ENCODE measurements at places on chromosomes 12 and 14.
A peak's percentile ranks its signal among the peaks of the same experiment; 100 is the strongest.

GRCh38 chr12:25929142-25929541 lies 29.3 kb upstream of the RASSF8 start:
- DNase-seq: no peak

GRCh38 chr12:59597385-59597781 lies 1.6 kb downstream of the SLC16A7 start:
- DNase-seq: peak; percentile 69

DNA sequence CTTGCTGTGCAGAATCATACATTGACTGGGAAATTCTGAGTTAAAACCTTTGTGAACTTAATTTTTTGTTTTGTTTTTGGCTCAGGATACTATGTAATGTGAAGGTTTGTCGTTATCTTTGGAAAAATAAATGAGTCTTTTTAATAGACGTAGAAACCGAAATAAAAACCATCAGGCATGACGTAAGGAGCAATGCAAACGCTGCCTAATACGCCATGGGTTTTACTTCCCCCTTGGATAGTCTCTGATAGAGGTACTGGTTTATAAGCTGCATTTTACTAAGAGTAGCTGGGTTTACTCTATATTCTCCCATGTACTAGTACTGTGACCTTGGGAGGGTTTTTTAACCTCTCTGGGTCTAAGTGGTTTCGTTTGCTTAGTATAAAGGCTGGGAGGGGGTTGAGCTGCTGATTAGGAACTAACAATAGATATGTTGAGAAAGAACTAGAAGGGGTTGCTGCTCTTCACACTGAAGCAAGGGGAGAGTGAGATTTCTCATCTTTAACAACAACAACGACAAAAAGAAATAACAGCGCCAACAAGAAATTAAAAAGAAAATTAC lies 66.8 kb upstream of the SLCO1C1 start:
- DNase-seq: no peak

GRCh38 chr12:117835156-117835555 lies 133.6 kb downstream of the KSR2 start:
- no peak for DNase-seq

GRCh38 chr14:26206640-26207039 lies 391.2 kb downstream of the NOVA1 start:
- DNase-seq: no peak

GRCh38 chr12:132596016-132596415 lies 14.4 kb downstream of the LRCOL1 start:
- no peak for DNase-seq

- no peak for DNase-seq
Measured at GRCh38 chr14:52902971-52903619, 47.8 kb downstream of the FERMT2 start.

- no peak for DNase-seq
Measured at GRCh38 chr12:63445224-63445880, 222.9 kb downstream of the DPY19L2 start.

DNA sequence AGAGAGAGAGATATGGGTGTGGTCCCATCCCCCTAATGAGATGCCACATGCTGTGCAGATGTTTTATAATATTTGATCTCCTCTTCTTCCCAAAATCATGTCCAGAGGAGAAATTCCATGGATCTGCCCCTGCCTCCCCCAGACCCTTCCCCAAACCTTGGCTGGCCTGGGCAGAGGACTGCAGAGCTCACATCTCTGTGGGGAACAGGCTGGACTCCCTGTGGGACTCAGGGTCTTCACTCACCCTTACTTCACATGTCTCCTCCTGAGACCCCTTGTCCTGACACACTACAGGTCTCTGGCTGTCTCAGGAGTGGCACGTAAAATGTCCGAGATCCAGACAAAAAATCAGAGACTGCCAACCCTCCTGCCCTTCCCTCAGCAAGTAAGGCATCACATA lies 76.0 kb upstream of the CAPRIN2 start:
- DNase-seq: no peak

DNA sequence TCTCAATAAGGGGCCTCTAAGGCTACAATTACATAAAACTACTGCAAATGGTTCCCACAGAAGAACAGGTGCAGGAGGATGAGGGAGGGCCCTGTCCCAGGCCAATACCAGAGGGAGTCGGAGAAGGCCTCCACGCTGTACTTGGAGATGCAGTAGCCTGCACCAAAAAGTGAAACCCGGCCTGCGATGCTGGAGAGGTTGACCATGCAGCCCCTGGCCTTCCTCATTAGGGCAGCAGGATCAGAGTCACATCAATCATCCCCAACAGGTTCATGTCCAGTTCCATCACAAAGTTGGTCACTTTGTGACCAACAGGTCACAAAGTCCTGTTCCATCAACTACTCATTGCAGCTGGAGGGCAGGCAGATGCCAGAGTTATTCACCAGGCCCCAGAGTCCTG lies 23.0 kb downstream of the ZBTB39 start:
- DNase-seq: no peak

DNA sequence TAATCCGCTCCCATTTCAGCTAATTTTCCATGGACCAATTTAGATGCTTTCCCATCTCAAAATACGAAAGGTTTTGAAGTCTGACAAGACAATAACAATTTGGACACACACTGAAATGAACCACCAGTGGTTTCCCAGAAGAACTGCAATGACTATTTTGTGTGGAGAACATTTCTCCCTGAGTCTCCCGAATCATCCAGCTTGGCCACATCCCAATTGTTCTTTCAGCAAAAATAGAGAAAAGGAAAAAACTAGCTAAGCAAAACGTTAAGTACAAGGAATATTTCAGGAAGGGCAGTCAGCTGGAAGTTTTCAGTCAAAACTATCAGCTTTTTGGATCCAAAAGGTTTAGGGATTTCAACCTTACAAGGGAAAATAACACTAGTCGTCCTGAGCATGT lies 390.6 kb downstream of the KCNH5 start:
- DNase-seq: no peak

GRCh38 chr14:52885230-52885629 lies 65.6 kb downstream of the FERMT2 start:
- no peak for DNase-seq

- peak; percentile 67 for DNase-seq
Measured at GRCh38 chr14:74302152-74302628, 544 bp downstream of the ABCD4 start.

GRCh38 chr12:68356060-68356695 lies 24.0 kb upstream of the MDM1 start:
- no peak for DNase-seq

- DNase-seq: no peak
Measured at GRCh38 chr14:76638841-76639240, 122.4 kb upstream of the VASH1 start.

DNA sequence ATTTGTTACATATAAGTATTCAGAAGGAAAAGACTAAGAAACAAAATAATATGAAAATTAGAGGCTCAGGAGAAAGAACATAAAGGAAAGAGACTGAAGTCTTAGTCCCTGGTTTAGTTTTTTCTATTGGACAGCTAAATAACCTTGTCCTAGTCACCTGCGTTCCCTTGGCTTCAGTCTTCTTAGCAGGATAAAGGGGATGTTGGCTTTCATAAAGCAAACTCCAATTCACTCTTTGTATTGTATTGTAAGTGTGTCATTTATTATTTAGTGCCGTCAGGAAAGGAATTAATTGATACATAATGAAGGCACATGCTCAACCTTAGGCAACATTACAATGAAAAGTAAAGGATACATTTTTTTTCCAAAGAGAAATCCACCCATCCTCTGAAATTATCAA lies 190.3 kb upstream of the PPFIA2 start:
- no peak for DNase-seq

GRCh38 chr12:110271015-110271414 lies 10.0 kb upstream of the ATP2A2 start:
- no peak for DNase-seq

GRCh38 chr12:100904270-100904669 lies 109.7 kb downstream of the ANO4 start:
- DNase-seq: no peak

- DNase-seq: no peak
Measured at GRCh38 chr12:9730591-9730990, 2.3 kb downstream of the CLECL1 start.

GRCh38 chr14:84080944-84081343 lies 1449.0 kb upstream of the FLRT2 start:
- no peak for DNase-seq

DNA sequence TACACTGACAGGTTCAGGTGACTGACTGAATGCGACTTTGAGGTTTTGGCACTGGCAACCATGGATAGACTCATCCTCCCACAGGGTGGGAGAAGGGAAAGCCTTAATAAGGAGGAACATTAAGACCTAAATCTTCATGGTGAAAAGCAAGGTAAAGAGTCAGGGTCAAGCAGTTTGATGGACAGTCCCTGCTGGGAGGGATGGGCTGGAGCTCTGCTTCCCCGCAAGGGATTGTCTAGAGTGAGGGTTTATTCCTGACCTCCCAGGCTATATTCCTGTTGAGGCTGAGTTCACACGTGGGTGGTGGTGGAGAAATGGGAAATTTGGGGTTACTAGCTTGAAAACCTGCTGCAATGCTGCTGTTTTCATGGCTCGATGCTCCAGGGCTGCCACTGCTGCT lies 9.4 kb upstream of the STAC3 start:
- no peak for DNase-seq

DNA sequence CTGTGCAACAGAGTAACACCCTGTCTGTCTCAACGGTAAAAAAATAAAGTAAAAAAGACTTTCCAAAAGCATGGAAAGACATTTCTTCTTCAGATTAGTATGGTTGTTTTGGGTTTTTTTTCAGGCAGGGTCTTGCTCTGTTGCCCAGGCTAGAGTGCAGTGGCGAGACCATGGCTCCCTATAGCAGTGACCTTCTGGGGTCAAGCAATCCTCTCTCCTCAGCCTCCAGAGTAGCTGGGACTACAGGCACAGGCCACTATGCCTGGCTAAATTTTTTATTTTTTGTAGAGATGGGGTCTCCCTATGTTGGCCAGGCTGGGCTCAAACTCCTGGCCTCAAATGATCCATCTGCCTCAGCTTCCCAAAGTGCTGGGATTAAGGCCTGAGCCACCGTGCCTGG lies 72.8 kb downstream of the KDM2B start:
- no peak for DNase-seq

- DNase-seq: peak; percentile 45
Measured at GRCh38 chr12:8860165-8860961, 37.9 kb downstream of the A2ML1 start.

DNA sequence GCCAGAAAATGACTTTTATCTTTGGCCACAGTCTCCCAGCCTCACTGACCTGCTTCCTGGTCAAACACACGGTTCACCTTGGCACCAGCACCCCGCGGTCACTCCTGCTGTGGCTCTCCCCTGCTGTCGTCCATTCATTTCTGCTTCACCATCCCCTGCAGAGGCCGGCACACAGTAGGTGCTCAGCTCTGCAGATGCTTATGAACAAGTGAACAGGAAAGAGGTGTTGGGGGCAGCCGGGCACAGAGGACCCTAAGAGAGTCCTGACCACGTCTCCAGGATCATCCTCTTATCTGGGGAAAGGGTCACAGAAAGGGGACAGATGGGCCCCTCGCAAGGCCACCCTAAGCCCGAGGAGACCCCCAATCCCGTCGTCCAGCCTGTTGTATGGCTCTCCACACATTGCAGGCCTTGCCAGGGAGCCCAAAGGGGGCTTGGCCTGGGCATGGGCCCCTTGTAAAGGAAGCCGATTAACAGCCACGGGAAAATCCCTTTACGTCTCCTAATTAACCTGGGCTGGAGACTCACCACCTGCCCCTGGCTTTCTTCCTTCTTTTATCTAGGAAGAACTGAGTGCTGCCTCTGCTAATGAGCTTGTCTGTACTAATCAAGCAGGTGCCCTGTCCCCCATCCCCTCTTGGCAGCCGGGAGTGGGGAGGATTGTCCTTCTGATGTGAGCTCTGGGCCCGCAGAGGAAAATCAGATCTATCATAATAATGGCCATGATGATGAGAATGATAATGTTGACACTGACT lies 119.2 kb downstream of the AACS start:
- no peak for DNase-seq

DNA sequence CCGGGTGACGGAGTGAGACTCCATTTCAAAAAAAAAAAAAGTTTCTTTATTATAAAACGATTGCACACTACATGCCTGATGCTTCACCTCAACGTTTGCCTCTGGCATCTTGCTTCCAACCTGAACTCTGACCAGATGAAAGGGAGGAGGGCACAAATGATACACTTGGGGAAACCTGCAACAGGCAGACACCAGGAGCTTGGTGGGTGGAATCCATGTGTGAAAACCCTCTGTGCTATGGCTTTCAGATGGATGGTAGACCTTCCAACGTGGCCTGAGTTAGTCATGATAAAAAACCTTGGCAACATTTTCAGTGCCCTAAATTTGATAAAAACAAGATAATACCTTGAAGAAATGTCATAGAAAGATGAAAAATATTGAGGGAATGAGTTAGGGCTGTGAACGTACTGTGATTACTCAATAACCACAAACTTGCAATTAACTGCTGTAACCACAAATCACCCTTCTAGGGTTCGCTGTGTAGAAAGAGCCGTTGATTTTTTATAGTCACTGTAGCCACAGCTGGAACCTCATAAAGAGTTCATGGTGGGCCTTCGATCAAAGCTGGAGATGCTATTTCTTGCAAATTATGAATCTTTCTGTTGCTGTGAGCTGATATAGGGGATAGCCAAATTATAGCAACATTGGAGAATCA lies 26.1 kb upstream of the GZMB start:
- DNase-seq: peak; percentile 28

GRCh38 chr14:75829316-75829715 lies 152.5 kb downstream of the TGFB3 start:
- no peak for DNase-seq

DNA sequence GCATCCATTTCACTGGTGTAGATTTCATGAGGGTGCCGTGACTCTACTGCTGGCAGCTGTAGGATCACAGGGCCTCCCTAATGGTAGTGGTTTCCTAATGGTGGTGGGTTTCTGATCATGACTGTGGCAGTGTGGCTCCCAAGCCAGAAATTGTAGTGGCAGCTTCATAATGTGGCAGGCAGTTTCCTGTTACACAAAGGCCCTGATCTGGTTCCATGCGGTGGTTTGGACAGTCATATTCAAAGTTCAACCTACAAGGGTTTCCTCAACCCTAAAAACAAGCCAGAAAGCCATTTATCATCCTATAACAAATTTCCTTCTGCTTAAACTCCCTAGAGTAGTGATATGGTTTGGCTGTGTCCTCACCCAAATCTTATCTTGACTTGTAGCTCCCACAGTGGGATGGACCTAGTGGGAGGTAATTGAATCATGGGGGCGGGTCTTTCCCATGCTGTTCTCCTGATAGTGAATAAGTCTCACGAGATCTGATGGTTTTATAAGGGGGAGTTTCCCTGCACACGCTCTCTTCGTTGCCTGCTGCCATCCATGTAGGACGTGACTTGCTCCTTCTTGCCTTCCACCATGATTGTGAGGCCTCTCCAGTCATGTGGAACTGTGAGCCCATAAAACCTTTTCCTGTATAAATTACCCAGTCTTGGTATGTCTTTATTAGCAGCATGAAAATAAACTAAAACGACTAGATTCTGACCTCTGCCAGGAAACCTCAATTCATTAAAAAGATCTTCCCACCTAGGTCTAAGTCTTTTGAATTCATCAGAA lies 257.1 kb downstream of the EFCAB11 start:
- no peak for DNase-seq

- no peak for DNase-seq
Measured at GRCh38 chr14:92997343-92998061, 74.6 kb downstream of the CHGA start.

- DNase-seq: peak; percentile 81
Measured at GRCh38 chr14:20327005-20327869, 5.8 kb downstream of the CCNB1IP1 start.
